ENCODE measurements at places on chromosomes 6 and 20. TPM values are rescaled to one million over a fixed set of nuclear protein-coding genes. Genes with fewer than 3 reads are reported as not detected.

PTPRT gene
- total RNA-seq = not detected

MCCD1 gene
- total RNA-seq = not detected

HLA-G gene
- 0.16 TPM for total RNA-seq

RBM24 gene
- total RNA-seq = 0.16 TPM

RXRB gene
- 26.4 TPM for total RNA-seq

ANKRD66 gene
- total RNA-seq = not detected

VGLL2 gene
- not detected for total RNA-seq

MAP7 gene
- 2.7 TPM for total RNA-seq

LKAAEAR1 gene
- total RNA-seq = 0.09 TPM

MYLK2 gene
- under 0.01 TPM for total RNA-seq

DEFB118 gene
- total RNA-seq = not detected

PLCB1 gene
- total RNA-seq = 24.9 TPM

CD109 gene
- 31.4 TPM for total RNA-seq

GNAS-AS1 gene
- 0.43 TPM for total RNA-seq

CRYBG1 gene
- total RNA-seq = 8.0 TPM

CDC40 gene
- 17.3 TPM for total RNA-seq

OR2B3 gene
- not detected for total RNA-seq

ZSCAN31 gene
- 53.0 TPM for total RNA-seq

VSX1 gene
- not detected for total RNA-seq

NFATC2 gene
- total RNA-seq = 0.09 TPM

CNKSR3 gene
- 3.6 TPM for total RNA-seq

RPS6KA2 gene
- 38.1 TPM for total RNA-seq

ZNF311 gene
- total RNA-seq = 1.6 TPM

LEMD2 gene
- 36.8 TPM for total RNA-seq

SAPCD1 gene
- total RNA-seq = 1.3 TPM

OPRM1 gene
- under 0.01 TPM for total RNA-seq

NKAPL gene
- 2.0 TPM for total RNA-seq

TRDN gene
- not detected for total RNA-seq

TUBB2A gene
- total RNA-seq = 44.1 TPM

MPC1 gene
- total RNA-seq = 32.9 TPM

LCA5 gene
- total RNA-seq = 5.7 TPM

C4B gene
- 15.4 TPM for total RNA-seq

BHLHE23 gene
- not detected for total RNA-seq

SLC17A3 gene
- total RNA-seq = not detected

CTAGE9 gene
- total RNA-seq = not detected

ULBP1 gene
- total RNA-seq = not detected

RNF144B gene
- 0.79 TPM for total RNA-seq

SOBP gene
- total RNA-seq = 3.9 TPM

ELOVL2 gene
- total RNA-seq = not detected

FNDC1 gene
- total RNA-seq = 0.16 TPM

PHF1 gene
- total RNA-seq = 21.9 TPM

RIN2 gene
- total RNA-seq = 49.5 TPM

NINL gene
- total RNA-seq = 17.0 TPM

SUPT3H gene
- total RNA-seq = 9.7 TPM

NFKBIL1 gene
- 32.9 TPM for total RNA-seq

KHDC1L gene
- not detected for total RNA-seq

MAS1 gene
- not detected for total RNA-seq

FABP7 gene
- total RNA-seq = not detected

SLC12A5 gene
- total RNA-seq = under 0.01 TPM

COQ3 gene
- 1.7 TPM for total RNA-seq

CENPW gene
- total RNA-seq = 9.3 TPM

SEMG1 gene
- total RNA-seq = not detected

KIF3B gene
- 28.2 TPM for total RNA-seq

BLCAP gene
- total RNA-seq = 22.7 TPM

OARD1 gene
- 12.5 TPM for total RNA-seq

IDH3B gene
- 139 TPM for total RNA-seq

HTR1B gene
- total RNA-seq = not detected

CDH22 gene
- not detected for total RNA-seq

TUBB2B gene
- 2.2 TPM for total RNA-seq

RALY gene
- 66.4 TPM for total RNA-seq
